ENCODE measurements at places on chromosomes 6 and 20.
A peak's percentile ranks its signal among the peaks of the same experiment; 100 is the strongest.

DNA sequence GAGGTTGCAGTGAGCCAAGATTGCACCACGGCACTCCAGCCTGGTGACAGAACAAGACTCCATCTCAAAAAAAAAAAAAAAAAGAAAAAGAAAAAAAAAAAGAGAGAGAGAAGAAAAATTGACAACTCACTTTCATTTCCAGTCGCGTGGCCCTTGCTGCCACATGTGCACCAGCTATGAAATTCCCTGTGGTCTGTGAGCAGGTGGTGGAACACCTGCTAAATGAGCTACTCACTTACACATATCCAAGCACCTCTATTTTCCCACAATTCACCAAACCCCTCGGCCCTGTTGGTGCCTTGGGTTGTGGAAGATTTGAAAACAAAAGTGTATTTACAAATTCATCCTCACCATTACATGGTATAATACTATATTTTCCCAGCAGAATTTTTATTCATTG, 105.2 kb upstream of the ASF1A start:
- DNase-seq: no peak

DNA sequence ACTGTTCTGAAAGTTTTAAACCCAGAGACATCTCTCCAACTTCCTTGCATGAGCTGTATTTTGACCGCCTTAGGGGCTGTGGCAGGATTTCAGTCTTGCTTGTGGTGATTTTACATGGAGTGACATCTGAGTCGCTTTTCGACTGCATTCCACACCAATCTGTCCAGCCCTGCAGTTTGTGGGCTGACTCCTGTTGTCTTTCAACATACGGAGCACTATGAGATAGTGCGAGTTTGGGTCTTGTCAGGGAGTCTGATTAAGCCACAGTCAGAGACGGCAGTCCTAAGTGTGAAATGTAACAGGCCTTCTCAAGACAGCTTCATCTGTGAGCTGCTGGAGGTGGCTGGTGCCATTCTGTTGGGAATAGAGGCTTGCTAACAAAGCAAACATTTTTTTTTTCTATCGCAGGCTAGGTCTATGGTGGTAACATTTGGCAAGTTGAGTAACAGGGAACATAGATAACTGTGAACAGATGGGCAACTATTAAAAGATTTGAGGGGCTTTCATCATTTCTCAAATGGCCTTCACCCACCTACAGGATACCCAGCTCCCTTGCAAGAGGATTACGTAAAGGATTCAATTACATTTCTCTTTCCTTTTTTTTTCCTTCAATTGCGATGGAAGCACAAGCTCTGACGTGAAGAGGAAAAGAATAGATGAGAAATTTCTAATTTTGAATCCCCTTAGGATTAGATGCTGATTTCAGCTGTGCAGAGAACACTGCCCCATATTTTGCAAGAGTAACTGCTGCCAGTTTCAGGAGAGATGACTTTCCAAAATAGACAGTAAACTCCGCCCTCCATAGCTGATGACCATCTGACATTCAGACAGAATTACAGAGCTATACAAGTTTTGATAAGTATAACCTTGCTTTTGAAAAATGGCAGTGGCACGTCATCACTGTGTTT, 25.1 kb downstream of the CAP2 start:
- DNase-seq: no peak

GRCh38 chr6:132872923-132873322, 58.6 kb downstream of the RPS12 start:
- no peak for DNase-seq

DNA sequence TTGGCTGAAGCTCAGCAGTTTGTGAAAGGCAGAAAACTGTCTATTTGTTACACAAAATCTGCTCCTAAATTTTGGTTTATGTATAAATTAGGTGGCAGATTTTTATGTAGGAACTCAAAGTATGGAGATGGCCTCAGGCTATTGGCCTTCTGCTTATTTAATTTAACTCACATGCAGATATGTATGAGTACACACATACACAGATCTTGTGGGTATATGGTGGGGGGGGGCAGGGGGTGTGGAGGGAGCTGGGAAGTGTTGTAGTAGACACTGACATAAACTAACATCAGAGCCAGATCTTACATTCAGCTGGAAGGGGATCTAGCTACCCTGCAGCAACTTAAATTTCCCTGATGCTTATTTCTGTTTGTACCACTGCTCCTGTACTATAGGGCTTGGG, 170.8 kb downstream of the EPM2A start:
- DNase-seq: no peak

DNA sequence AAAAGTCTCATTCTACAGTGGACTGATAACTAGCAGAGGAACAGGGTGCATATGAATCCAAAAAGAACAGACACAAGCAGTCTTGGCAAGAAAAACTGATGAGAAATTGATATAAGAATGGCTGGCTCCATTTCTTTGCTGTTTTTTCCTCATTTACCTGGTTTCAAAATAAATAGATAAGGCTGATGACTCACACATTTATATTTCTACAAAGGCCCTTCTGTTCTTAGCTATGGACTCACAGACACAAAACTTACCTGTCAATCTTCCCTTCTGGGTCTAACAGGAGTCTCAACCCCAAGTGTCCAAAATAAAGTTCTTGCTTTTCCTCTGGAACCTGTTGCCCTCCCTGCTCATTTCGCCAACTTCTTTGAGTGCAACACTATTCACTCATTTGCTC, 941 bp downstream of the SLC17A4 start:
- DNase-seq: no peak

GRCh38 chr6:45314146-45314545, 14.0 kb upstream of the RUNX2 start:
- DNase-seq: no peak

DNA sequence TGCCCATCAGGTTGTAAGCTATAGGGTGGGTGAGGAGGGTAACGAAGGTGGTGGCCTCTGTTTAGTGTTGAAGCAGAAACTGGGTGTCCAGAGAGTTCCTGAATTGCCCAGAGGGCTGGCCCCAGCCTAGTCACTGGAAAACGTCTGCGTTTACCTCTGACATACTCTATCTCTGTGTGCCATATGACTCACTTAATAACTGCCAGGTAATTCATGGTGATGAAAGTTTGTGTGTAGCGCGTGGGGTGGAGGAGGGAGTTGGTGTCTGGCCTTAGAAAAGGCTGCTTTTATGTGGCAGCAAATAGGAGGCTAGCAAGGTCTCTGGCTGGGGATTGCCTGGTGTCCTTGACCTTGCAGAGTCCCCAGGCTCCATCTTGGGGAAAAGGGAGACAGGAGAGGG, 47.3 kb downstream of the SLC35D3 start:
- no peak for DNase-seq

DNA sequence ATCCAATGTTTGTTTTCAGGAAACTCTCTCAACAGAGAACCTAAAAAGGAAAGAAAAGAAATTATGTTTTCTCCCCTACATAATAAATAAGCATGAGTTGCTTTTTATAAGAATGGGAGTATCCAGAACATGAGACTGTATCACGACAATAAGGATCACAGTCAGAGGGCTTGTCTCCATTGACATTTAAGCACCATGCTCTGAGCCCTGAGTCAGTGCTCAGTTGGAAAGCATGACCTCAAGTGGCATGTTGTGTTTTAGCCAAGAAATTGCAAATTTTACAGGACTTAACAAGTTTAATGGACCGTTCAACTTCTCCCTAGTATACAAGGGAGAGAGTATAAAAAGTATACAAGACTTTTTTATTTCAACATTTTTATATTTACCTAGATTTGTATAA, 431.6 kb downstream of the GJA1 start:
- no peak for DNase-seq

GRCh38 chr6:91340896-91341395, 754.1 kb upstream of the MAP3K7 start:
- no peak for DNase-seq

DNA sequence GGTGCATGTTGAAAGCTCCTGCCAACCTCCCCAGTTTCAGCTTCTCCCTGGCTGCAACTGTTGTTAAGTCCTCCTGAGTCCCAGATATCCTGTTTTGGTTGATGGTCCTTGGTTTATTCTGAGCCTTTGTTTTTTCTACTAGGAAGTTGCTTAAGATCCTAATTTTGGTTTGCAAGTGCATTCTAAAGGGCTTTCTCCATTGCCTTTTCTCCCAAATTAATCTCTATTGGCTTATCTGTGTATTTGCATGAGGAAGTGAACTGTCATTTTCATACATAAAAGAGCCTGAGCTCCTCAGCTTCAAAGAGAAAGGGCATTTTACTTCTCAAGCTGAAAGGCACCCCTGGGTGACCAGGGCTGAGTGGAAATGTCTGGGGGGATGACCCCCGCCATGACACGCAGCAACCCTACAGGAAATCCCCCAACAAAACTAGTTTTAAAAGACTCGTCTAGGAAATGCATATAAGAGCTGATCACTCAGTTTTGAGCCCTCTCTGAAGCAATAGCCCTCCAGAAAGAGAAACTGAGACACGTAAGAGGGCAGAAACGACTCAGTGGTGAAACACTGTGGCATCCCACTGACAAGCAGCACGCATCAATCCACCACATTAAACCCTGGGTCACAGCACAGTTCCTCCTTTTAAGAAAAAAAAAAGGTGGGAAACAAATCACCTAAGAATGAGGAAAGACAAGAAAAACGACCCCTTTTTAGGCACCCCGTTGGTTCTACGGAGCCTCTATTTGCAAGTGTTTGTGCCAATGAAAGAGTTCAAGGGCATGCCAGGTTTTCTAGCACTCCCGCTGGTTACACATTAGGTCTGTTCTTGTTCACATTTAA, 140.9 kb downstream of the THBS2 start:
- no peak for DNase-seq

DNA sequence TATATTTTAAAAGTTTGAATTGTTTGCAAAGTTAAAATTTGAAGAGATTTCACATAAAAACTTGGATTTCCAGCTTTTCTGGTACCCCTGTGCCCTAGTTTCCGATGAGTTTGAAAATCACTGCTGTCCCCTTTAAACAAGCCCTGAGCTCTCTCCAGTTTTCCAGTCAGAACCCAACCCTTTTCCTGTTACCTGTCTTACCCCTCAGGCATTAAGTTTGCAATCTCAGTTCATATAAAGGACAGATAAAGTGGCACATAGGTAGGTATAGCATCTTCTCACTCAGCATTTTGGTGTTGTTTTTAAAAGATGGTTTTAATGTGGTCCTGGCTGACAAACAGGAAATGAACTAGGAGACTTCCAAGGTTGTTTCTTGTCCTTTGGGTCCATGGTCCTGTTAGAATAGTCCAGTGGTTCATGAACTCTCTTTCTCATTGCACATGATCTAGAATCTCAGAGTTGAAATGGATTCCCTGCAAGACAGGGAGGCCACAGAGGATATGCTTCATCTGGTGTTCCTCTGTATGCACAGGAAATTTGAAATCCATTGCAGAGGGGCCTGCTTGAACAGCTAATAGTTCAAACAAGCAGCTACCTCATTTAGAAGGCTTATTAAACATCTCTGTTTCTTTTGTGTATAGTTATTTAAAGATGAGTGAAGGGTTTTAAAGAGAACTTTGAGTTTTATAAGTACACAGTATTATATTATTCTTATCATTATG, 82.7 kb downstream of the JAG1 start:
- no peak for DNase-seq

- no peak for DNase-seq
These were observed 121.2 kb downstream of the GMPR start for GRCh38 chr6:16359563-16359962.

GRCh38 chr20:56368351-56369134, 9.8 kb downstream of the FAM210B start:
- DNase-seq: no peak

DNA sequence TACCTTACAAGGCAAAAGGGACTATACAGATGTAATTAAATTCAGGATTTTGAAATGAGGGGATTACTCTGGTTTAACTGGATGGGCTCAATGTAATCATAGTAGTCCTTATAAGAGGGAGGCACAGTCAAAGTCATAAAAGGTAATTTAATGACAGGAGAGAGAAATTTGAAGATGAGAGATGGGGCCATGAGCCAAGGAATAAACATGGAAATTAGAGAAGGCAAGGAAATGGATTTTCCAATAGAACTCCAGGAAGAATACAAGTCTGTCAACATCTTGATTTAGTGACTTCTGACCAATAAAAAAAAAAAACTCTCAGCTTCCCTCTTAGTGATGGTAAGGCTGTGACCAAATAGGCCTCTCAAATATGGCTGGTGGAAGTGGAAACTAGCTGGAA, 101.9 kb upstream of the BEND3 start:
- DNase-seq: no peak

DNA sequence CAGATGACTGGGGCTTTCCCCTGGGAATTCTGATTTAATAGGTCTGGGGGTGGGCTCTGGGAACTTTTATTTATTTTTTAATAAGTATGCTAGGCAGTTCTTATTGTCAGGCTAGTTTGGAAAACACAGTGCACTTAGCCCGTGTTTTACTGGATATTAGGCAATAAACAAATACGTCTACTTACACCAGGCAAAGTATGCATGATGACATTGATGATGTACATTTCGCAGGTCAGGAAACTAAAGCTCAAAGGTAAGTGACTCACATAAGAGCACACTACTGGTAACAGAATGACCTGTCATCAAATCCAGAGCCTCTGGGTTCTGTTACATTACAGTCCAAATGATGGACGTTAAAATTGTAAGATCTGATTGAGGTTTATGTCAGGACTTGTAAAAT, 144.4 kb upstream of the EXOC2 start:
- DNase-seq: no peak

- DNase-seq: peak; percentile 79
These were observed 31.8 kb downstream of the PSMB9 start for GRCh38 chr6:32885698-32886286.

DNA sequence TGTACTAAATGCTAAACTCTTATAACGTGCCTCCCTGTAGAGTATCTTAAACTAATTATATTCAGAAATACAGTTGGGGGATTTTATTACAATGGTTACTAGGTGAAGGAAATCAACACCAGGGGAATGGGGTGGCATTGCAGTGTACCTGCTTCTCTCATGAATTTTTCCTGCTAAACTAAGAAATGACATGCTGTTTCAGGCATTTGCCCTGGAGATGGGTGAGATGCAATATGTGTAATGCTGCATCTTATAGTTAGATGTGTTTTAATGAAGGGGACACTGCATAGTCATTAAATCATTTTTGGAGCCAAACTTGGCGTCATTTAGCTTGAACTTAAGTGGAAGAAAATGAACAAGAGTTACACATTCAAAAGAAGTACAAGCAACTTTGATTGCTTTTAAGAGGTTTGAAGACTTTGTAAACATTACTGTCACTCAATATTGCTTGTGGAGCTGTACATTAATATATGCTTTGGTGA, 4.3 kb downstream of the EYA4 start:
- DNase-seq: peak; percentile 54

DNA sequence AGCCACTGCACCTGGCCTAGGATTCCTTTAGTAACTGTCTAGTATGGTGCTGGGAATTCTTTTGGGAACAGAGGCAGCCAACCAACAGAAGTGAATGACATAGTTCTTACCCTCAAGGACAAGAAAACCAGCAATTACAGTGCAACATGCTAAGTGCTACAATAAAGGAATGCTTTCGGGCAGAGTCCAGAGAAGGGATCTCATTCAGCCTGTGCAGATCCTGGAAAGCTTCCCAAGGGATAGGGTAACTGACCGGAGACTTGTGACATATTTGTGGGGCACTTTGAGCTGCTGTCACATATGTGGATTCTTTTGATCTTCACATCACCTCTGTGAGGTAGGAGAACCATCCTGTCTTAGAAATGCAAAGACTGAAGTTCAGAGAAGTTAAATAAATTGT, 46.8 kb downstream of the C6orf15 start:
- DNase-seq: no peak

GRCh38 chr20:23144856-23145255, 58.7 kb upstream of the CD93 start:
- DNase-seq: no peak
